CD4-positive, alpha-beta T cell treated with Interleukin-15 for 1 hour (primary cell): ENCODE measurements at places on chromosomes 2 and 18.

DNA sequence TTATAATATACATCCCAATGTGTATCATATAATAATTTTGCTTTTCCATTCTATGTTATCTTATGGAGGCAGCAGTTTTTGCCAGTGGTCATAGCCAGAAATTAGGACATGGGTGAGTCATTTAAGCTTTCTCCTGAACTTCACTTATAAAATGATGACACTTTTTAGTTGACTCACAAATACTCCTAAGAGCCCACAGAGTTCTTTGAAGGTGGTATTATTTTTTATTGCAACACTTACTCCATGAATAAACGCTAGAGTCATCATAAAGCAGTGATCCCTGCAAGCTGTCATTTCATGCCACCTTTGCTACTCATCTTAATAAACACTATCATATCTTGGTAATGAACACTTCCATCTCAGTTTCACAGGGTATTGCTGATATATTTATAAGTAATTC lies 69.9 kb upstream of the MAPRE2 start:
- DNase-seq = no peak

DNA sequence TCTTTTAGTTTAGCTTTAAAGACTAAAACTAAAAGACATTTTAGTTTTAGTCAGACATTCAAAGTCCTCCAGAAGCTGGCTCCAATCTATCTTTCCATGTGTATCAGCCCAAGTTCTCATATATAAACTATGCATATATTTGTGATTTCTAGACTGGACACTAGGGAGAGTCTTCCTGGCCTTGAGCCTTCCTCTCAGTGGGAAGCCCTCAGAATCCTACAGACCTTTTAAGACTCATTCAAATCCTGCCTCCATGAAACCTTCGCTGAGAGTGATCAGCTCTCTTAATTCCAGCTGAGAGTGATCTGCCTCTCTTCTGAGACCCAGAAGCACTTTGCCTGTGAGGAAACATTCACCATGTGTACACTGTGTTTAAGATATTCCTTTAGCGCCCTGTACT lies 452.7 kb downstream of the TGIF1 start:
- no peak for DNase-seq

GRCh38 chr2:75431763-75432162 lies 129.0 kb downstream of the EVA1A start:
- no peak for DNase-seq

DNA sequence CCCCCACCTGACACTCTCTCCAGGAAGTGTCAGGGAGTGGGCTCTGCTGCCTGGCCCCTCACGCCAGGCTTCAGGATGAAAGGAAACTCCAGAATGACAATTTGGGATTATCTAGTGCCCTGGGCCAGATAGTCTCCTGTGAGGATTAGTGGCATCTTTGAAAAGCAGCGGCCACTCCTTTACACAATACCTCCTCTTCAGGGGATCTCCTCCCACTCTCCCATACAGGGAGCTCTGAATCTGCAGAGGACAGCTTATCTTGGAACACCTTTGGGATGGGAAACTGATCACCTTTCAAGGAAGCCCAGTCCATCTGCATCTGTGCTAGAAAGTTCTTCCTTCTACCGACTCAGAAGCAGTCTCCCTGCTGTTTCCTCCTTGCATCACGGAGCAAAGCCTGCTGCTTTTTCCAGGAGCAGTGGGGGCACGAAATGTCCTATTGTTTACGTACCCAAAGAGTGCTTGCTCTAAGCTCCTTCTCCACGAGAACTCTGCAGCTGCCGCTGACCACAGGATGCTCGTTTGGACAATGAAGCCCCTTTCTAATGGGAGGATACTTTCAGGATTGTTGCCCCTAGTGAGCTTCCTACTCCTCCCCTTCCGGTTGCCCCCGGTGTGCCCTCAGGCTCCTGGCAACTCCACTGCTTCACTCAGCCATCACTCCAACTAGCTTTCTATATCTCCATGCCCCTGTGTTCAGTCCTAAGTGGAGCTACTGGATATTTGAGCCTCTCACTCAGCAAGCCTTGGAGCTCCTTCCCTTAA lies 31.5 kb downstream of the SIX3 start:
- DNase-seq = no peak

- no peak for DNase-seq
Measured at GRCh38 chr2:166758956-166759355, 129.3 kb upstream of the XIRP2 start.

GRCh38 chr18:8175501-8176061 lies 433.7 kb upstream of the RAB12 start:
- DNase-seq = no peak
